Urothelium cell line (cell line): ENCODE measurements at places on chromosomes 3 and 15.

DNA sequence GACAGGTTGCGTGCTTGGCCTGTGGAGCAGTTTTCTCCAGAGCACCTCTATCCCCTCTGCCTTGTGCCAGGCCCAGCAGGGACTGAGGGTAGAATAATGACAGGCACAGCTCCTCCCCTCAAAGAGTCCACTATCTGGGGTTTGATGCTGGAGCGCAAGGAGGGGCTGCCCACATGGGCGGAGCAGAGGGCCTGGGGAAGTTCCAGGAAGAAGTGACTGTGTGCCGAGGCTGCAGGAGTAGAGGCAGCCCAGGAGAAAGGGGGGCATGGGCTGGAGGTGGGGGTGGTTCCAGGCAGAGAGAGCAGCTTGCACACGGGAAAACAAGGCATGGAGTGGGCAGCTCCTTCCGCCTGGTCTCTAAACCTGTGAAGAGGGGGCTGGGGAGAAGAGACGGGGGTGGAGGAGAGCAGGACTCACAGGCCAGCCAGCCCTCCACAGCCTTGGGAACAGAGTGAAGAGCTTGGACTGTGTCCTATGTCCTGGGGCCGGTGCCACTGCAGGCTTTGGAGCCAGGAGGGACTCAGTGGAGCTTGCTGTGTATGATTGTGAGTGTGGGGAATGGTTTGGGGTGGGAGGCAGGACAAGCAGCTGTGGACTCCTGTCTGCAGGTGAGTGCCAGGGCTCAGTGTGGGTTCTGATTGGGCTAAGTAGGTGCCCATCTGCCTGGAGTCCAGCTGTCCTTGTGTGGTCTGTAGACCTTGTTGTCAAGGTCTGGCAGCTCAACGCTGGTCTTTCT, 48.1 kb downstream of the APBA2 start:
- no peak for DNase-seq

DNA sequence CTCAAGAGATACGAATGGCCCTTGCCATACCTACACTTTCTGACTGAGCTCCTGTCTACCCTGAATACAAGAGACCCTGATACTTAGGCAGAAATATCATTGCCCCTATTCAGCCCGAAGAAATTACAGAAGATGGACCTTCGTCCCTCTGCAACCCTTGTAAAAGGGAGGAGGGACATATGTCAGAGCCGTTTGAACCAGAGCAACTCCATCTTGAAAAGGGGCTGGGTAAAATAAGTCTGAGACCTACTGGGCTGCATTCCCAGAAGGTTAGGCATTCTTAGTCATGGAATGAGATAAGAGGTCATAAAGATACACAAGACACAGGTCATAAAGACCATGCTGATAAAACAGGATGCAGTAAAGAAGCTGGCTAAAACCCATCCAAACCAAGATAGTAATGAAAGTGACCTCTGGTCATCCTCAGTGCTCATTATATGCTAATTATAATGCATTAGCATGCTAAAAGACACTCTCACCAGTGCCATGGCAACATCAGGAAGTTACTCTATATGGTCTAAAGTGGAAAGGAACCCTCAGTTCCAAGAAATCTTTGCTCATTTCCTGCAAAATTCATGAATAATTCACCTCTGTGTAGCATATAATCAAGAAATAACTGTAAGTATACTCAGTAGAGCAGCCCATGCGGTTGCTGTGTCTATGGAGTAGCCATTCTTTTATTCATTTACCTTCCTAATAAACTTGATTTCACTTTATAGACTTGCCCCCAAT, 49.7 kb upstream of the GPD1L start:
- DNase-seq = no peak

DNA sequence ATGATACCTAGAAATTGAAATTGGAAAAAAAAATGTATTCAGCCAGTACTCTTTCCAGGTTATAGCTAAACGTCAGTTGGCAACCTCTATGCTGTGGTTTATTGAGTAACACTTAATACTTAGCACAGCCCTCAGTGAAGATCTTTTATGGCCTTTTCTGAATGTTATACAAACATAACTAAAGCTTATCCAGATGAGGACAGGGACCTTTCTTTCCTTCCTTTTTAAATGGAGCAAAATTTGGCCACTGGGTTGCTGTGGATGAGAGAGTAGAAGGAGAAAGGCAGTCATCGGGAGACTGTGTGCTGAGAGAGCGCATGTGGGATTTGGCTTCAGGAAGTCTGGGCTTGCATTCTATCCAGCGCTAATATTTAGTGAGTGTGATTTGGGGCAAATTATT, 36.1 kb downstream of the IGF1R start:
- DNase-seq = no peak

DNA sequence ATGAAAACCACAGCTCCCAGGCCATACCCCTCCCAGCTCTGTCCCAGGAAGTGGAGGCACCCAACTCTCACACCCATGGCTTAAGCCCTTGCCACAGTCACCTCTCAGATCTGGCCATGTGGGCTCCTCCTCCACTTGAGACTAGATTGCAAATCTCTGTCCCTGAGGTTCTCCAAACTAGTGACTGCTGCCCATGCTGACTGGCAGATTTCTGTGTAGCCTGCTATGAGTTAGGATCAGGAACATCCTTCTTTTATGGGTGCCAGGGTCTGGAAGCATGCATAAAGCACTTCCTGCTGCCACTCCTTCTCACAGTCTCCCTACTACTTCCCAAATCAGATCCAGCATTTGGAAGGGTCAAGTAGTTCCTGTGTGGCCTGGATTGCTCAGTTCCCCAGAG, 59.6 kb upstream of the GOLIM4 start:
- no peak for DNase-seq

DNA sequence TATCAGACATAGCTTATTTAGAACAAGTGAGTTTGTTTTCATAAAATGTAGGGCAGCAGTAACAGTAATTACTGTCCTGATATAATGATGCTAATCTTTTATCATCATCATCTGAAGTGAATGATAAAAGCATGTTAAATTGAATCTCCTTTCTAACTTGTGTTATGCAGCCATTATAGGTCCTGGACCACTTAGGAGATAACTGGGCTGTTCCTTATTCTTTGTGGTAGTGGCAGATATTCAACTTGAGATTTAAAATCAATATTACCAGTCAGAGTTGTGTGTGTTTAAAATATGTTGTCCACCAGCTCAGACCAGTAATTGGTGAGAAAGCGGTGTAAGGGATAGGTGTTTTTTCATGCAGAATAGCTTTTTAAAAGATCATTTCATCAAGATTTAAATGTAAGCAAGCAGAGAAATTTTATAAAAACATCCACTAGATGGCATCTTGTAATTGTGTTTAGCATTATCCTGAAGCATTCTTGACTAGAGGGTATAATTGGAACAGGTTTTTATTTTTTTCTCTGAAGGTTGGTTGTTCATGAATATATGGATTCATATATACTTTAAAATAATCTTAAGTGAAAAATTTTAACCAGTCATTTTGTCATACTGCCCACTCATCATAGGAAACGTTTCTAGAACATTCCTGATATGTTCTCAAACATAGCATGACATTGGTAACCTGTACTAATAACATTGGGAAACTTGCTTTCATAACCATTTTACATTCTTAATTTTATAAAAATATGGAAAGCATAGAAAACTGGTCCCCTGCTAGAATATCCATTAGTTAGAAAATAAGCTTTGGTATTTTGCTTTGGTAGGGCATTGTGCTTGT, 153.9 kb downstream of the BBX start:
- peak; percentile 14 for DNase-seq

- peak; percentile 19 for DNase-seq
These were observed 826 bp downstream of the SHC4 start for GRCh38 chr15:48962662-48963523.

DNA sequence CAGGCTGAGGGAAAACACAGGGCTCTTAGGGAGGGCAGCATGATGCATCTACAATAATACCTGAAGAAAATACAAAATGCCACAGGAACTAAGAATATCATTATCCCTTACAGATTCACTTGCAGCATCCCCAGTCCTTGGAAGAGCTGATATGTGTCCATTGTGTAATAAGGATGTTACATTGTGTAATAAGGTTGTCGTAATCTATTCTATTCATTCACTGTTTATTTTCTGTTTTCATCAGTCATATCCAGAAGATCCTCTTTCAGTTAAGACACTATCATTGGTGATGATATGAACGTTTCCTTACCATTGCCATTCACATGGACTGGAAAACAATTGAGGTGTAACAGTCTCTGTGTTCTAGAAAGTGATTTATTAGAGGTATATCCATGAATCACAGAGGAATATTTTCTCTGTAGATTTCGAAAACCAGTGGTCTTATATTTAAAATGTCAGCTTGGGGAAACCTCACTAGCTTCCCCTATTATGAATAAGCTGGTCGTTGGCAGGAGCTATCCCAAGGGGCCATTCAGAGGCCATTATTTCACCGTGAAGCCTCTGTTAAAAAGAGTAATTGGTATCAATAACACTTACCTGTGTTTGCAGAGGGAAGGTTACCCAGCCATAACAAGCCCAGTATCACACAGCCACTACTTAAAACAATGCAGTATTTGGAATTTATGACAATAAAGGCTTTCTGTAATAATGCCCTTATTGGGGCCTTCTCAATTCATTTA, 241.1 kb downstream of the ZNF385D start:
- no peak for DNase-seq

- peak; percentile 80 for DNase-seq
These were observed 126.7 kb downstream of the MYLK start for GRCh38 chr3:123757281-123757940.

- DNase-seq = no peak
These were observed 12.1 kb downstream of the SLC4A7 start for GRCh38 chr3:27471923-27472550.

DNA sequence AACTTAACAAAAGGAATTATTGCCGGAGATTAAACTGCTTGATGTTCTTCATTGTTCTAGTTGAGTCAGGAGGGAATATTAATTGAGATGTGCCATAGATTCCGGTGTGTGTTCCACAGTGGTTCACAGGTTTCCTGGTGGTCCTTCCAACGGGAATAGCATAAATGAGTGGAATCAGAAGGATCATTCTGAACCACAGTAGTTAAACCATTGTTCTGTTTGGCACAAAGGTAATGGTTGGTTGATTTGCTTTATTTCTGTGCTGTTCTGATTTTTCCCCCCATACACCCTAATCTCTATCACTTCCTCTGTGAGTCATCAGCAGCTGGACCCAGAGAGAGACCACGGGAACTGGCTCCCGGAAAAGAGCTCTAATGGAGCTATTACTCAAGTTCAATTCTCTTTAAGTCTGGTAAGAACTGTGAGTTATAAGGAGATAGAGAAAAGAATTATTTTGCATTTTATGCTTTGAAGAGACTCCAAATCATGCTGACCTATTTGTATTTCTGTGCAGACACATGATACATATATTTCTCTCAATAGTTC, 627.2 kb downstream of the ZIC1 start:
- DNase-seq = no peak

GRCh38 chr3:41002104-41002503, 197.2 kb upstream of the CTNNB1 start:
- DNase-seq = no peak

- no peak for DNase-seq
These were observed 39.6 kb upstream of the LIPC start for GRCh38 chr15:58392141-58392540.

GRCh38 chr3:187165144-187165543, 25.8 kb upstream of the RPL39L start:
- DNase-seq = peak; percentile 56

GRCh38 chr3:160598865-160599264, 33.5 kb upstream of the KPNA4 start:
- no peak for DNase-seq

DNA sequence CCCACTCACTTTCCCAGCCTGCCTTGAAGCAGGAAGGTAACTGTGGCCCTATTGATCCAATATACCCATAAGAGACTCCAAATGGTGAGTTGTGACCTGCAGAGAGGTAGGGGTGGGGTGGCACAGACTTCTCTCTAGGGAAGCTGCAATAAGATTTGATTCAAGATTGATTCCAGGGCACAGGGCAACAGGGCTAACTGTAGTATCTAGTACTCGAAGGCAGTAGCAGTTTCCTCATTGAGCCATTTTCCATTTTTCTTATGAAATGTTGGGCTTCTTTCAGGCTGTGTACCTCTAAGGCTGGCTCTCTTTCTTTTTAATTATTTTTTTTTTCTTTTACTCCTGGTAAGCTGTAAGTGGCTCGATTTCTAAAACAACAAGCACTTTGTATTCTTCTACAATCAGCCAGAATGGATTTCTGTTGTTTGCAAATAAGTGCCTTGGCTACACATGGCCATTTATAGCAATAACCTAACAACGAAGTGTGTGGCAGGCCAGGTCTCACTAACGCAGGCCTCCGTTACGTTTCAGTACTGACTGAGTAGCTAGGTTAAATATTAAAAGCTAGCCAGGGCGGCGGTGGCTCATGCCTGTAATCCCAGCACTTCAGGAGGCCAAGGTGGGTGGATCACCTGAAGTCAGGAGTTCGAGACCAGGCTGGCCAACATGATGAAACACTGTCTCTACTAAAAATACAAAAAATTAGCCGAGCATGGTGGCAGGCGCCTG, 19.3 kb downstream of the CCDC12 start:
- no peak for DNase-seq

- peak; percentile 34 for DNase-seq
These were observed 30.3 kb upstream of the RNF7 start for GRCh38 chr3:141707741-141708203.

DNA sequence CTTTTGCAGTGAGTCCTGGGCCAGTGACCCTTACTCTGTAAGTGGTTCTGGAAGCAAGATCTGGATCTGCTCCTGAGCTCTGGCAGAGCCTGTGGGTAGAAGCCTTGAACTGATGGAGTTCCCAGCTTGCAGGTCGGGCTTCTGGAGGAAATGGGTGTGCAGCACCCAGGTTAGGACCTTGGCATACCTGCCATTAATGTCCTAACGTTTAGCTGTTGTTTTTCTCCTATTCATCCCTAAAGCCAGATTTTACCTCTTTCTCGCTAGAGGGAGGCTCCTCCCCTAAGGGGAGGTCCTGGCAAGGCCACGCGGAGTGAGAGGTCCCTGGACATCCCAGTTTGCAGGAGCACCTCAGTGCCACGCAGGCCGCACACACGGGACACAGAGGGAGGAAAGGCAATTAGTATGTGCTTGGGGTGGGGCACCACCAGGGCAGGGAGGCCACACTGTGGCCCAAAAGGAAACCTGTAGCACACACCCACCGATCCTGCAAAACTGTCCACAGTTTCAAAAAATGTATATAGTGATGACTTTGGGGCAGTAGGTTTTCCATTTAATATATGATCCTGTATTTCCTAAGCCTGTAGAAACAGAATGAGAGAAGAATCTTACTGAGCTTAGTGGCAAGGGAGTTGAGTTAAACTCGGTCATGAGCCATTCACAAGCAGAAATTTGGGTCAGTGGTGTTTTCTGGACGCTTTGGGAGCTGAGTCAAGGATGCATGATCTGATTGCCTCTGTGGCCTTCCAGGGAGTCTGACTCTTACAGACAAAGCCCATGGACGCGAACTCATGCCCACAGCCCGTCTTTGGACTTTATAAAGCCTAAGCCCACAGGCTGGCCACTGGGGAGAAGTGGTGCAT, 148.7 kb downstream of the LRRK1 start:
- no peak for DNase-seq

GRCh38 chr15:83207009-83207659, 489 bp downstream of the HDGFL3 start:
- peak; percentile 56 for DNase-seq
